Left cardiac atrium (tissue), 4 donors: ENCODE measurements at places on chromosomes 5 and 9. TPM values are rescaled to one million over a fixed set of nuclear protein-coding genes. Genes with fewer than 3 reads are reported as not detected.
A peak's percentile ranks its signal among the peaks of the same experiment; 100 is the strongest.

DNA sequence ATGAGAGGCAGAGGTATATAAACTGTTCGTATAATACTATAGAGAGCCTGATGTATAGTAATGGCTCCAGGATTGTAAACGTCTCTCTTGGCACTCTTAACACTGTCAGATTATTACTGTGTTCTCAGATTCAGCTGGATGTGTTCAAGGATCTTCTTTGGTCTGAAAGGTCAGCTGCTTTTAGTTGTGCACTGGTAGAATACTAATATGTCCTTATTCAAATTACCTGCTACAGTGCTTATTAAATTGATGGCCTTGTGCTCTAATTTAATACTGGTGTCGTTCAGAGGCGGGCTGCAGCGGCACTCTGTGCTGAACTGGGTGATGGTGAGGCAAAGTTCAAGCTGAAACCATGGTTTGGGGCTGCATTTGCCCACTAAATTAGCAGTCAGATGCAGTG, 216.7 kb upstream of the ARRDC3 start:
- no peak for DNase-seq

- DNase-seq = no peak
Observed at GRCh38 chr9:71191708-71192107, 70.3 kb upstream of the TRPM3 start.

- DNase-seq = no peak
Observed at GRCh38 chr5:59360130-59360555, 533.4 kb downstream of the PDE4D start.

- DNase-seq = no peak
Observed at GRCh38 chr5:123000731-123001130, 35.8 kb downstream of the PPIC start.

The NUTM2F gene
- total RNA-seq = not detected

DNA sequence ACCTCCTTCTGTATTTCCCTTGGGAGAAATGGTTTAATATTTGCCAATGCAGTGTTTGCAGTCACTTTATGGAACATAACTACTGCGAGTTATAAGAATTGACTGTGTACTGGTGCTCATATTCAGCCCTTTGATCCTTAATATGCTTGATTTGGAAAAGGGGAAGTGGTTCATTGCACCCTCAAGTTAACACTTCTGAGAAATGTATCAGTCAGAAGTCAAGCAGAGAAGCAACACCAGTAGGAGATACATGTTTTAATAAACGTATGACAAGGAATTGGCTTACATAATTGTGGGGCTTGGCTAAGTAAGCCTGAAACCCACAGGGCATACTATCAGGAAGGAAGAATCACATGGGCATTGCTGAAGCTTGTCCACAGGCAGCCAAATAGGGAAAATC, 131.0 kb upstream of the SPRY4 start:
- DNase-seq = no peak

- no peak for DNase-seq
Observed at GRCh38 chr5:148394587-148395019, 10.8 kb downstream of the FBXO38 start.

DNA sequence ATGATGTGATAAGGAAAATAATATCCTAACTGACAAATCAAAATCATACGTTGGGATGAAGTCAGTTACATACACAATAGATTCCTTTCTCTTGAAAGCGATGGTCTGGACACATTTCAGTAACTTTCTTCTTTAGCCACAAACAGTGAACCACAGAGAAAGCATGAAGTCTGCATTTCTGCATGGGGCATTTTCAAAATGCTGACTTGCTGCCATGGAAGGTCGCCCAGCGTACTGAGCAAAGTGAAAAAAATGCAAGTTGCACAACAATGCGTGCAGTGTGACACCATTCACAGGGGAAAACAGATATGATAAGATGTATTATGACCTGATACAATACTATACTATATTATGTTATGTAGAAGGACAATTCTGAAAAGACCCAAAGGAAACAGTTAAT, 146.3 kb downstream of the SNX18 start:
- DNase-seq = peak; percentile 34

GRCh38 chr9:105511446-105511845, 46.5 kb upstream of the FKTN start:
- DNase-seq = no peak

GRCh38 chr9:126303488-126303887, 23.1 kb upstream of the MVB12B start:
- DNase-seq = no peak

The ARSK gene
- total RNA-seq = 3.9 TPM

GRCh38 chr5:112646139-112646936, 91.3 kb upstream of the APC start:
- DNase-seq = no peak

DNA sequence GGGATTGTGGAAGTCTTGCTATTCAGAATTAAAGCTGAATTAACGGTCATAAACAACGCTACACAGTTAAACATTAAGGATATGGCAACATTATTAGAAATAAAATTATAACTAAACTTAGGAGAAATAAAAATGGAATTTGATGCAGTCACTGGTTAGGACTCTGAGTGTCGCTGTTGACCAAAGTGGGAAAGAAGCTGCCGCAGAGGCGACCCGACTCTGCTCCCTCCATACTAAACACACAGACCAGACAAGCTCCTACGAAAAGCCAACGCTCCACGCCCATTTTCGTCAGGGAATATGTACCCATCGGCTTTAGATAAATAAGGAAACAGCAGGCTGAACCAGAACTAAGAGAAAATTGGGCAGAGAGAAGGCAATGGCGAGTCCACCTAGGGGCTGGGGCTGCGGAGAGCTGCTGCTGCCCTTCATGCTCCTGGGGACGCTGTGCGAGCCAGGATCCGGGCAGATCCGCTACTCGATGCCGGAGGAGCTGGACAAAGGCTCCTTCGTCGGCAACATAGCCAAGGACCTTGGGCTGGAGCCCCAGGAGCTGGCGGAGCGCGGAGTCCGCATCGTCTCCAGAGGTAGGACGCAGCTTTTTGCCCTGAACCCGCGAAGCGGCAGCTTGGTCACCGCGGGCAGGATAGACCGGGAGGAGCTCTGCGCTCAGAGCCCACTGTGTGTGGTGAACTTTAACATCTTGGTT, at the start of gene PCDHGA5:
Gene PCDHGA5, plus strand, starts transcription at position 211 of the 709 bp plus-strand sequence. Its CDS starts 169 bp downstream, at position 380.
- DNase-seq = no peak
